ENCODE measurements at places on chromosomes 12 and 14. TPM values are rescaled to one million over a fixed set of nuclear protein-coding genes. Genes with fewer than 3 reads are reported as not detected.

GRCh38 chr14:56733396-56733795 is 76.9 kb downstream of the OTX2 start:
- no peak for DNase-seq

The KRT1 gene
- total RNA-seq: not detected

GRCh38 chr14:61578745-61579144 is 116.6 kb upstream of the HIF1A start:
- peak; percentile 51 for DNase-seq

DNA sequence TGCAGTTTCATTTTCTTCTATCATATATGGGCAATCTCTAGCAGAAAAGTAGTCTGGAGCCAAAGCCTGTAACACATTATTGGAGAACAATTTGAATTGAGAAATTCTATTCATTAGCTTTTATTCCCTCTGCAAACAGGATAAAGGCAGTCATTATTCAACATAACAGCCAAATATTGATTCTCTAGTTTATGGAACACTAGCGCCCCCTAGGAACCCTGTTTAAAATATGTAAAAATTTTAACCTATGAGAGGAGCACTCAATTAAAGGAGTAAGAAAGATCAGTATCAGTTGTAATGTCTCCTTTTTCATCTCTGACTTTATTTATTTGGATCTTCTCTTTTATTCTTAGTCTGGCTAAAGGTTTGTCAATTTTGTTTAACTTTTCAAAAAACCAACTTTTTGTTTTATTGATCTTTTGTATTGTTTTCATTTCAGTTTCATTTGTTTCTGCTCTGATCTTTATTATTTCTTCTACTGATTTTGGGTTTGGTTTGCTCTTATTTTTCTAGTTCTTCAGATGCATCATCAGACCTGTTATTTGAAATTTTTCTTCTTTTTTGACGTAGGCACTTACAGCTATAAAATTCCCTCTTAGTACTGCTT is 4.8 kb upstream of the LMNTD1 start:
- peak; percentile 69 for DNase-seq

- no peak for DNase-seq
These were observed 39.6 kb downstream of the HECTD4 start for GRCh38 chr12:112342587-112342986.

DNA sequence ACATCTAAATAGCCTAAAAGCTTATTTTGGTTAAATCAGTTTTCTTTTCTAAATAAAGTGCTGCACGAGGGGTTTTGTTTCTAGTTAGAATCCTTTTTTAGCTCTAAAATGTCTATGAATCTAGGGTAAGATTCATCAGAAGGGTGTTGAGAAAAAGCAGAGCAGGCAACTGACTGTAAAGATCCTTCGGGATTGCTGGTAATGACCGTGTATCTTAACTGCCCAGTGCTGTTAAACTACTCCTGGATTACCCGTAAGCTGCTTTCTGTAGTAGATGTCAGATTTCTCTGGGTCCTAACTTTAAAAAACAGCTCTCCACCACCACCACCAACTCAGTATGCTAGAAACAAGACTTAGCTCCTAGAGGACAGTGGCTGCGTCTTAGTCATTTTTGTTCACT is 39.2 kb downstream of the DACT1 start:
- no peak for DNase-seq

- DNase-seq: no peak
These were observed 120.5 kb downstream of the TMX1 start for GRCh38 chr14:51360592-51360991.

GRCh38 chr12:84793558-84794367 is 118.8 kb downstream of the SLC6A15 start:
- DNase-seq: peak; percentile 44

GRCh38 chr12:20314328-20314727 is 54.0 kb upstream of the PDE3A start:
- peak; percentile 78 for DNase-seq

DNA sequence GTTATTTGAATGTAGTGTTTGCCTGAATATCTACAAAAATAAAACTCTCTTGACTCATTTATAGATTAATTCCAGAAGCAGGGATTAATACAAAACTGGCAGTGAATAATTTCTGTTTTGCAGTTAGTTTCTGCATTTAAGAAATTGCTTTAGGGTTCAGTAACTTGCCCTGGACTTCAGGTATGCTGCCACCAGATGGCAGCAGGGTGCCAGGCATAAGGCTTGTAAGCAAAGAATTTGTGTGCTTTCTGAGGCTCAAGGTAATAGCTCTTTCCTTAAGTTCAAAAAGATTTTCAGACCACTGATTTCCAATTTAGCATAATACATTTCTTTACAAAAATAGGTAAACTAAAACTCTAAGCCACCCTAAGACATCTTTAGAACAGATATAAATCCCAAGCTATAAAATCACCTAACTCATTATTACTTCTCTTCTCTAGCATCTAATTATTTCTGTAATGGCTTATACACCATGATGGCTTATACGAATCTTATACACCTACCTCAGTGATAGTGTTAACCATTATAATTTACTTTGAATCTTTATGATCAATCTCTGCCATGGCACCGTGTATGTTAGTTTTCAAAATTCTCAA is 398.3 kb downstream of the APAF1 start:
- DNase-seq: peak; percentile 66

The PTPRQ gene
- total RNA-seq: 32.1 TPM

GRCh38 chr12:45298047-45298446 is 82.2 kb downstream of the ANO6 start:
- DNase-seq: no peak

DNA sequence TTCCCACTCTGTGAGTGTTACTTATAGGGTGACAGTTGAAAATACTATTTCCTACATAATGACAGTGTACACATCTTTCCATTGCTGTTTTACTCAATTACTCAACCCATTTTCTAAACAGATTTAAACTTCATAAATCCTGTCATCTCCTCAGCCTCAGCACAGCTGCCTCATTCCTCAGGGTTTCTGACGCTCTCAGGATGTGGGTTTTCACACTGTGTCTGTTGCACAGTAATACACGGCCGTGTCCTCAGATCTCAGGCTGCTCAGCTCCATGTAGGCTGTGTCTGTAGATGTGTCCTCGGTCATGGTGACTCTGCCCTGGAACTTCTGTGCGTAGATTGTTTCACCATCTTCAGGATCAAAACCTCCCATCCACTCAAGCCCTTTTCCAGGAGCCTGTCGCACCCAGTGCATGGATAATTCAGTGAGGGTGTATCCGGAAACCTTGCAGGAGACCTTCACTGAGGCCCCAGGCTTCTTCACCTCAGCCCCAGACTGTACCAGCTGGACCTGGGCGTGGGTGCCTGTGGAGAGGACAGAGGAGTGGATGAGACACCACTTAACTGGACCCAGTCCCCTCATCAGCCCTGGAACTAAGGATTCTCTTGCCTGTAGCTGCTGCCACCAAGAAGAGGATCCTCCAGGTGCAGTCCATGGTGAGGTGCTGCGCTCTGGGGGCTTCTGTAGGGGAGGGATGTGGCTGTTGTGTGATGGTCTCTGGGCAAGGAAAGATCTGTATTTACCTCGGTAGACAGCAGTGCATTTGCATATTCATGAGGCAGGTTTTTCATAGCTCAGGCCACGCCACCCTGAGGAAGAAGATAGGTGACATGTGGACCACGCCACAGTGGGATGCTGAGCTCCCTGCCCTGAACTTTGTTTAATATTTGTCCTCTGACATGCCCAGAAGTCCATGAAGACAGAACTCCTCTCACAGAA is 750.2 kb downstream of the TMEM121 start:
- DNase-seq: no peak

The KRT77 gene
- total RNA-seq: not detected

The HCAR3 gene
- not detected for total RNA-seq
